Kasumi-1 (cell line): ENCODE measurements at places on chromosomes 3 and 15.

DNA sequence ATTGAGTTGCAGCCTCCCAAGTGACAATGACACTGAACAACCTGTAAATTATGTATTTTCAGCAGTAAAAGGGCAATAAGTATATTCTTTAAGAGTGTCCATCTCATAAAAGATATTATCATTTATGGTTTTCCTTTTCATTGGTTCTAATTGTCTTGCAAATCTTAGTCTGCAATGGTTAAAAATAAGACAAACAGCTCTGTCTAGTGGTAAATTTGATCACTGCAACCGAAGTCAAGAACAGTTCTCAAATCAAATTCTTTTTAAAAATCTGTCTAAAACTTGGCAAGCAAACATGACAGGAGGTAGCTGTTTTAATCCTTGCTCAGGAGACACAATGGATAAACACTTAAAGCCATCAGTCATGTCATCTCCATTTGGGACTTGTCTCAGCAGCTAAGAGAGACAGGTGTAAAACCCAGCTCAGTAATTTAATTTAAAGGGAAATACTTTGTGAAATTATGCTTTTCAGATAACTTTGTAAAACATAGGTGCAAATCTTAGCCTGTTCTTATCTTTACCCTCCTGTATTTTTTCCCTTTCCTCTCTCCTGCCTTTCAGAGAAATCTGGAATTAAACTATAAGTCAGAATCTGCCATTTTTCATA lies 150.3 kb upstream of the ARHGEF26 start:
- DNase-seq: peak; percentile 59

- DNase-seq: no peak
Measured at GRCh38 chr3:177538048-177538749, 340.9 kb upstream of the TBL1XR1 start.

GRCh38 chr3:14764331-14765059 lies 54.3 kb upstream of the FGD5 start:
- no peak for DNase-seq

DNA sequence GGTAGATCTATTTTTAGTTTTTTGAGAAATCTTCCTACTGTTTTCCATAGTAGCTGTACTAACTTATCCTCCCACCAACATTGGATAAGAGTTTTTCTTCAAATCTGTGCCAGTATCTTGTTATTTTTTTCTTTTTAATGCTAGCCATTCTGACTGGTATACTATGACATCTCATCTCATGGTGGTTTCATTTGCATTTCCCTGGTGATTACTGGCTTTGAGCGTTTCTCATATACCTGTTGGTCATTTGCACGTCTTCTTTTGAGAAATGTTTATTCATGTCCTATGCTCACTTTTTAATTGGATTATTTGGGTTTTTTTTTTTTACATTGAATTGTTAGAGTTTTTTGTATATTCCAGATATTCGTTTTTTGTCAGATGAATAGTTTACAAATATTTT lies 398.1 kb downstream of the OCA2 start:
- DNase-seq: no peak

GRCh38 chr3:181881749-181882148 lies 170.0 kb downstream of the SOX2 start:
- DNase-seq: no peak
